ENCODE measurements at places on chromosomes 2 and 18. TPM values are rescaled to one million over a fixed set of nuclear protein-coding genes. Genes with fewer than 3 reads are reported as not detected.

SPATA3 gene
- total RNA-seq: not detected

INHBB gene
- total RNA-seq: 0.32 TPM

INPP5D gene
- 0.65 TPM for total RNA-seq

CLEC4F gene
- not detected for total RNA-seq

NFE2L2 gene
- 57.9 TPM for total RNA-seq

PRKAG3 gene
- total RNA-seq: 0.40 TPM

CCDC178 gene
- 1.7 TPM for total RNA-seq

DSC2 gene
- 1.7 TPM for total RNA-seq

ALPI gene
- total RNA-seq: not detected

ADRA2B gene
- not detected for total RNA-seq

ALPG gene
- total RNA-seq: not detected

CHRNG gene
- total RNA-seq: 3.3 TPM

MYO1B gene
- total RNA-seq: 72.1 TPM

FBLN7 gene
- total RNA-seq: 1.8 TPM

ARL4C gene
- total RNA-seq: 17.1 TPM

STON1 gene
- 7.5 TPM for total RNA-seq

All from epithelial cell of alveolus of lung (primary cell).